Hematopoietic multipotent progenitor cell treated with erythropoietin and hydrocortisone succinate and interleukin-3 and kit ligand, for 17 days (in vitro differentiated cells): ENCODE measurements at places on chromosomes 1 and 21.

GRCh38 chr1:10388387-10388715 is 10.5 kb upstream of the PGD start:
- DNase-seq, result no peak

GRCh38 chr21:46448108-46448507 is 10.6 kb upstream of the DIP2A start:
- no peak for DNase-seq

GRCh38 chr1:28663871-28664470 is 4.6 kb upstream of the GMEB1 start:
- no peak for DNase-seq

- DNase-seq, result peak; percentile 36
These were observed 15.1 kb downstream of the BACH1 start for GRCh38 chr21:29313662-29314408.

GRCh38 chr1:22818061-22818770 is 107.6 kb downstream of the EPHB2 start:
- no peak for DNase-seq

DNA sequence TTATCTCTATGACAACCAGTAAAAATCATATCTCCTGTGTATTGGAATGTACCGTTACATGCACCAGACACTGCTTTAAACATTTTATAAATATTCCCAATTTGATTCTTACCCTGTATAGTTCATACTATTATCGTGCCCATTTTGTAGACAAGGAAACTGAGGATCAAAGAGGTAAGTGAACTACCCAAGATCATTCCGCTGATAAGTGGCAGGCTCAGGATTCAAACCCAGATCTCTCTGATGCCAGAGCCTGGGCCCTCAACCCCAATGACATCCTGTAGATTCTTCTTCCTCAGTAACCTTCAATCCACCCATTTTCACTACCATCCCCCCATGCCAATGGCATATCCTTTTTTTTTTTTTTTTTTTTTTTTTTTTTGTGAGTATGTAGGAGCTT is 12.3 kb downstream of the CFAP57 start:
- DNase-seq, result no peak

GRCh38 chr1:226629896-226630550 is 81.5 kb downstream of the STUM start:
- no peak for DNase-seq

GRCh38 chr1:49297783-49298182 is 521.1 kb upstream of the BEND5 start:
- DNase-seq, result no peak

- DNase-seq, result peak; percentile 84
These were observed 46.1 kb upstream of the SLC30A1 start for GRCh38 chr1:211625040-211625439.

GRCh38 chr1:66360285-66360724 is 173.6 kb upstream of the SGIP1 start:
- DNase-seq, result no peak

- DNase-seq, result no peak
These were observed 369.5 kb upstream of the LYPLAL1 start for GRCh38 chr1:218804014-218804785.

DNA sequence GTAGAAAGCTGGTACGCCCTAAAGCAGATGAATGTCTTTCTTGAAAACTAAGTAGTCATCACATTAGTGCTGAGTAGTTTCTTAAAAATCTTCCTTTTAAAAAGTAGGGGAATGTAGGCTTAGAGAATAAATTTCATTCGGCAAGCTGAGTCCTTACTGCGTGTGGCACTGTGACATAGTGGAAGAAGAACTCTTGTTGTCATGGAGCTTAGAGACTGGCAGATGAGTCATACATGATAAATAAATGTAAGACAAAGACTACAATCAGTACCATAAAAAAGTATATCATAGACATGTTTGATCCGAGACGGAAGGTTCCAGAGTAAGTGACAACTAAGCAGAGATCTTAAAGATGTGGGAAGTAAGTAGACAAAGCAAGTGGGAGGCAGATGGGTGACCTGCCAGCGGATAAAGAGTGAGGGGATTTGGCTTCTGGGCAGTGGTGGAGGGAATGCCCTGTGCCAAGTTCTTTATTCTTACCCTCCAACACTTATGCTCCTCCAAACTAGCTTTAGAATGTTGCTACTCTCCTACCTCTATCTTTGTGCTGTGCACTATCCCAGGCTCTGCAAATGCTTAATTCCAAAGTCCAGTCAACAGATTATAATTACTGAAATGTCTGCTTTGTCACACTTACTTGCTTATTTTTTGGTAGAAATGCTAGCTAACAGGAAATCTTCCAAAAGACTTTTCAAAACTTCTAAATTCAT is 608.5 kb upstream of the USP24 start:
- no peak for DNase-seq

- no peak for DNase-seq
These were observed 125.6 kb upstream of the ADAR start for GRCh38 chr1:154733621-154734020.

GRCh38 chr1:36925251-36925650 is 109.1 kb downstream of the GRIK3 start:
- no peak for DNase-seq

GRCh38 chr1:226633541-226634165 is 85.1 kb downstream of the STUM start:
- DNase-seq, result no peak

- DNase-seq, result no peak
These were observed 135.3 kb upstream of the DPT start for GRCh38 chr1:168864266-168864665.

DNA sequence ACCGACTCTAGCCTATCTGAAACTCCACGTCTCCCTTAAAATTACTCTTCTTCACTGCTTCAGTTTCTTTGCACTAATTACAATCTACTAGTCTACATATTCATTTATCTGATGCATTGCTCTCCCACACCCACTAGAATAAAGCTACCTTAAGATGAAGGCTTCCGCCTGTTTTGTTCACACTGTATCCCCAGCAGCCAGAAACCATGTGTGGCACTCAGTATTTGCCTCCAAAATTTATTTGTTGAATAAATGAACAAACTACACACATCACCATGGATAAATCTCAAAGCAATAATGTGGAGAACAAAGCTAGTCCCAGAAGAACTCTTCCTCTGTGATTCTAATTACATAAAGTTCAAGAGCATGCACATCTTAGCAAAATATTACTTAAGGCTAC is 95.7 kb downstream of the DSCAM start:
- DNase-seq, result no peak

DNA sequence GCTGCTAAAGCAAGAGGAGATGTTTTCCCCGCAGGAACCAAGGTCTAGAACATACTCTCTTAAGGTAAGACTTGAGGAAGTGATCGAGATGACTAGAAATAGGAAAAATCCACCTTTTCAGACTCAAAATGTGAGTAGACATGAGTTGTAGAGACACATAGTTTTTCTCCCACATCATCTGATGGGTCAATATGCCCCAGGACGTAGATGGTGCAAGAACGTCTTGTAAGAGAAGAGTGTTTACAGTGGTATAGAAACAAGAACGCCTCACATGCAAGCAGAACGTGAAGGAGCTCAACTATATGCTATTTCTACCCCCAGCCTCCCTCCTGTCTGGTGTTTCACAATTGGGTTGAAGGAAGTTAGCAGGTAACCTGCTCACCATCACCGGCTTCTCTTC is 144.0 kb upstream of the BACE2 start:
- DNase-seq, result no peak

- no peak for DNase-seq
These were observed 16.6 kb downstream of the DDI2 start for GRCh38 chr1:15633756-15634420.

GRCh38 chr1:237701534-237701933 is 189.2 kb downstream of the ZP4 start:
- DNase-seq, result no peak

DNA sequence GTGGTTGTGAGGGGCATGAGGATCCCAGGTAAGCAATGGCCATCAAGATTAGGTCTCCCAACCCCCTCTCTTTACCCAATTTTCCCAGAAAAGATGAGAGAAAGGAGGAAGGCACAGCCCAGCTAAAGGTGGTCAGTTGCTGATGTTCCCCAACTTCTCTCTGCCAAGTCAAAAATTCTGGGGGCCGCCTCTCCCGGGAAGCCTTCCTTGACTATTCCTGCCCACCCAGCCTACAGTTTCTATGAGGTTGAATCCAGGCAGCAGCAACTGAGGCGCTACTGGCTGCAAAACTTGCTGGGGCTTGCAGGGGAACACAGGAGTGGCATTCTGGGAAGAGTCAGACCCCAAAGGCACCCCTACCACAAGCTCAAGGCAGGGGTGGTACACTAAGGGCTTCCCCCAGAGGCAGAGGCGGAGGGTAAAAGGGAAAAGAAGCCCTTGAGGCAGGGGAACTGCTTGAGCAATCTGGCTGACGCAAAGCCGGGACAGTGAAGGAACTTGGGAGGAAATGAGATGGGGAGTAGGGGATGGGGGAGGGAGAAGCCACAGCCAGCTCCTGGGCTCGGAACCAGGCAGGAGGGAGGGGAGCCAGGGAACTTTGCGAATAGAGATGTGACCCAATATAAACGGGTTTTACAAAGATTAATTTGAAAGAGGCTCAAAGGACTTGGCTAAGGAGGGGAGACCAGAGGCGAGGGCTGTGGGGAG is 31.2 kb downstream of the SDC3 start:
- no peak for DNase-seq

- DNase-seq, result no peak
These were observed 10.2 kb downstream of the TLCD4 start for GRCh38 chr1:95127380-95127779.

- DNase-seq, result no peak
These were observed 28.1 kb upstream of the TXLNA start for GRCh38 chr1:32151319-32151787.

DNA sequence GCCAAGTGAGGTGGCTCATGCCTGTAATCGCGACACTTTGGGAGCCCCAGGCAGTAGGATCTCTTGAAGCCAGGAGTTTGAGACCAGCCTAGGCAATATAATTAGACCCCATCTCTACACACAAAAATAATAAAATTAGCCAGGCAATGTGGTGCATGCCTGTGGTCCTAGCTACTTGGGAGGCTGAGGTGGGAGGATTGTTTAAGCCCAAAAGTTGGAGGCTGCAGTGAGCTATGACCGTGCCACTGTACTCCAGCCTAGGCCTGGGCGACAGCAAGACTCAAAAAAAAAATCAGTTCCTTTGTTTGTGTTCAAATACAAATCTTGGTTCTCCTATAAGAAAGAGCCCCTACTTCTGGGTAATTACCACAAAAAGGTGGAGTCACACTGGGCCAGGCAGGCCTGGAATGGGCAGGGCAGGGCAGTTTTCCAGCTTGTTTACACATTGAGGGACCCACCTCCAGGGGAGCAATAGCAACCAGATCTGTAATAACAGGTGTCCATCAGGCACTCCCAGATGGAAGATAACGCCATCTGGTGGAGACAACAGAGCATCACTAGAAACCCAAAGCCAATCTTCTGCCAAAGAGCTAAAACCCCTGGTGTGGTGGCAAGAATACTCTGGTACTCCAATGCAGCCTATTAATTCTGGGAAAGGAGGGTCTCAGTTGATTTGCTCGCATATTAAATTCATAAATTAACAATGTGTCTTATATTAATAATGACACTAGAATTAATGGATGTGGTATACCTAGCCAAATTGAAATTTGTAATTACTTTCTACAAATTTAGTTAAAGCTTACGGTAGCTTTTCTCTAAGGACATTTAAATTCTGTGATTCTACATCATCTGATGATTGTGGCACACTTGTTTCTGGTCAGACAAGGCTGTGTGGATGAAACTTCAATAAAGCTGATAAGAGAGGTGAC is 13.2 kb downstream of the PPP1R15B start:
- peak; percentile 83 for DNase-seq

- DNase-seq, result no peak
These were observed at the start of gene PRKAA2 for GRCh38 chr1:56644919-56645676. Gene PRKAA2 (plus strand): TSS chr1:56645314. CDS start chr1:56645388, 74 bp downstream.

DNA sequence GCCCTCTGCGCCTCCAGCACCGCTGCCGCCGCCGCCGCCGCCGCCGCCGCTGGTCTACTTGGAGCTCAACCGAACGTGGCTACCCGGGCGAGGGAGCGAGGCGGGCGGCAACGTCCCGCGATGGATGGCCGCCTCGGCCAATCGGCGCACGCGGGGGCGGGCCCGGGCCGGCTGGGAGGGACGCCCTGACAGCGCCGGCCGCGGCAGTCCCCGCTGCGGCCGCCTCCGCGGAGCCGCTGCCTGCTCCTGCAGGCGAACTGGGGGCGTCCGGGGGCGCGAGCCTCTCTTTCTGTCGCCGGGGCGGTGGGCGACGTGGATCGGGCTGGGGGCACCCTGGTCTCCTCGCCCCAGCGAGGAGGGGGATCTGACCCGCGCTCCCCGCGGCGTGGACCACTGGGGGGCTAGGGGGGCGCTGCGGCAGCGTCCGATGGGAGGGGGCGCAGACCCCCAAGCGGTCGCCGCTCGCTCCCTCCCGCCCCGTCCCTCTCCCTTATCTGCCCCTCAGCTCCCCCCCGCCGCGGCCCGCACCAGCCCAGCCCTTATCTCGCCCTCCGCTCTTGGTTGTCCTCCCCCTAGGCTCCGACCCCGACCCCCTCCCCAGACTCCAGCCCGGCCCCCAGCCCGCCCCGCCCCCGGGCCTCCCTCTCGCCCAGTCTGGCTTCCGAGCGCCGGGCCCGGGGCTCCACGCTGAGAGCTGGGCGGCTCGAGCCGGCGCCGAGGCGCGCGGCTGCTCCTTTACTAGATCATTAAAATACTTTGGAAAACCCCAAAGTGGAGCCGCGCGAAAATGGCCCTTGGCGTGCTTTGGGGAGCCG is at the start of gene SSBP3:
SSBP3 (minus strand) TSS at position 56 of the 815 bp plus-strand sequence.
- DNase-seq, result peak; percentile 94

- no peak for DNase-seq
These were observed 120.4 kb upstream of the RAB4A start for GRCh38 chr1:229150518-229150917.

GRCh38 chr1:228753786-228754360 is 18.6 kb downstream of the RHOU start:
- no peak for DNase-seq

DNA sequence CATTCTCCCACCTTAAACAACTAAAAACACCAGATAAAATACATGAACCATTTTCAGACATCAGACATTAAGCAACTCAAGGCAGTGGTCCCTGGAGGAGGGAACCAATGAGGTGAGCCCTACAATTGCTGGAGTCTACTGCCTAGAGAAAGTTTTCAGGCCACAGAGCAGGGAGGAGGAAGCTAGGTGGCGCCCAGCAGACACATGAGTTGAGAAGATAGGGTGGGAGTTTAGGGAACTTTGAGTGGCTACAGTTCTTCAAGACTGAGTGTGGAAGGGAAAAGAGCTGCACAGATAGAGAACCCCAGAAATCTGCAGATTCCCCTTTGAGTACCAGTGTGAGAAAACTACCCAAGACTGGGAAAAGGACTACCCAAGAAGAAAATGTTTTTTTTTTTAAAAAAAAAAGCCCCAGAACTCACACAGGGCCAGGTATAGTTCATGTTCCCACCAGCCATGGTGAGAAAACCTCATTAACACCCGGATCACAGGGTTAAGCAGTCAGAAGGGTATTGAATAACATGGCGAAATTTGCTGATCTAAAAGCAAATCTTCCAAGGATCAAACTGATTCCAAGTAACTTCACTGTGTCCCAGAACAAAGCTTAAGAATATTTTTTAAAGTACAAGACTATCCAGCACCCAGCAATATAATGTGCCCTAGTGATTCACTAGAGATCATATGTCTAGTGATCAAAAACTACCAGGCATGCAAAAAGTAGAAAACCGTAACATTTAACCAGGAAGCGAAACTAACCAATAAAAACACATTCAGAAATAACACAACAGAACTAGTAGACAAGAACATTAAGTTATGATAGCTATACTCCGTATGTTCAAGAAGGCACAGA is 12.0 kb downstream of the ALDH9A1 start:
- peak; percentile 31 for DNase-seq
